ENCODE measurements at places on chromosomes 3 and 15.

GRCh38 chr15:52164631-52165265 is 26.4 kb downstream of the GNB5 start:
- no peak for DNase-seq

- DNase-seq, result peak; percentile 21
Measured at GRCh38 chr15:74995779-74996765, 709 bp downstream of the SCAMP5 start.

- DNase-seq, result no peak
Measured at GRCh38 chr15:73233623-73234022, 135.1 kb downstream of the HCN4 start.

DNA sequence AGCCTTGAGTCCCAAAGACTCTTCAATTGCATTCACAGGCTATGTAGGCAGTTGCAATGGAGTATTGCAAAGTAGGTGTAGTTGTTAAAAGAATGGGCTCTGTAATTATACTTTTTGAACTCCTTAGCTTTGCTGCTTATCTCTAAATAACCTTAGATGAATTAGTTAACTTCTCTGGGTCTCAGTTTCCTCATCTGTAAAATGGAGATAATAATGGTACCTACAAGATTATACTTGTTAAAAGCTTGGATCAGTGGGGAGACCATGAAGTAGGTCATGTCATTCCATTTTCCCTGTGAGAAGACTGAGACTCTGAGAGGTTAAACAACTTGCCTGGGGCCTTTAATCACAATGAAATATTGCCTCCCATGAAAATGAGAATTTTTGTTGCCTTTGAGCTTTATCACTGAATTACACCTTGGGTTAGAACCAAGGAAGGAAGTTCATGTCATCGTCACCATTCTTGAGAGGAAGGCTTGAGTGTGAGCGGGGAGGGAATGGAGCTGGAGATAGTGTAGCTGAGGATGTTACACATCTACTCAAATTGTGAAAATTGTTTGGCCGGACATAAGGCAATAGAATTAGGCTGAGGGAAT is 38.1 kb downstream of the CTDSPL start:
- no peak for DNase-seq

GRCh38 chr3:13963137-13963886 is 83.4 kb upstream of the WNT7A start:
- DNase-seq, result no peak

GRCh38 chr15:59688423-59688781 is 718 bp downstream of the BNIP2 start:
- peak; percentile 55 for DNase-seq

GRCh38 chr15:93017526-93017925 is 71.5 kb downstream of the RGMA start:
- DNase-seq, result no peak

- peak; percentile 68 for DNase-seq
Measured at GRCh38 chr3:157542711-157543500, 39.7 kb upstream of the VEPH1 start.
